ENCODE measurements at places on chromosomes 6 and 20.

GRCh38 chr6:47383360-47383759 lies 73.7 kb upstream of the TNFRSF21 start:
- DNase-seq = no peak

DNA sequence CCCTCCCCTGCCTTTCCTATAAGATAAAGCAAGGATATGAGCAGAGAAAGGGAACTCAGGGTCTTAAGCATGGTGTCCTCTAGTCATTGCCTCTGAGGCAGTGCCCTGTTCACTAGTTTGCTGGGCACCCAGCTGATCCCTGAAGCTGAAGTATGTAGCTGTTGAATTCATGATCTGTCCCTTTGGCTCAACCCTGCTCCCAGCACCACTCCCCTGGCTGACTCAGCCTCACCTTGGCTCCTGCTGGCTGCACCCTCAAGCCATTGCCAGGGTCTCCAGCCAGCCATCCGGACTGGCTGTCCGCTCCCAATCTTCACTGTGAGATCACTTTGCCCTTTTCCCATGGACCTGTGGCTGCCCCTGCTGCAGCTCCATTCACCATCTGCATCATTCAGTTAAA lies 25.9 kb upstream of the UST start:
- no peak for DNase-seq

DNA sequence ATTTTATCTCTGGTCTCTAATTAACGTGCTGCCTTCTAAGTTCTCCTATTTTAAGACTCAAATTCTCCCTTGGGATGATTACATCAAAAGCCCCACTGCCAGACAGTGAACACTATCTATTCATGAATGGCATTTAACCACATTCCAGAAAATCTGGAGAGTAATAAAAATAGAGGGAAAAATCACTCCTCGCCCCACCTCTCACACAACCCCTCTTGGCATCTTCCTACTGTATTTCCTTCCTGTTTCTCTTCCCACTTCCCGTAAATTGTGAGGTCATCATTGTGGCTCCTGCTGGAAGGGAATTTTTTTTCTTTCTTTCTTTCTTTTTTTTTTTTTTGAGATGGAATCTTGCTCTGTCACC lies 31.5 kb downstream of the RAB44 start:
- no peak for DNase-seq

DNA sequence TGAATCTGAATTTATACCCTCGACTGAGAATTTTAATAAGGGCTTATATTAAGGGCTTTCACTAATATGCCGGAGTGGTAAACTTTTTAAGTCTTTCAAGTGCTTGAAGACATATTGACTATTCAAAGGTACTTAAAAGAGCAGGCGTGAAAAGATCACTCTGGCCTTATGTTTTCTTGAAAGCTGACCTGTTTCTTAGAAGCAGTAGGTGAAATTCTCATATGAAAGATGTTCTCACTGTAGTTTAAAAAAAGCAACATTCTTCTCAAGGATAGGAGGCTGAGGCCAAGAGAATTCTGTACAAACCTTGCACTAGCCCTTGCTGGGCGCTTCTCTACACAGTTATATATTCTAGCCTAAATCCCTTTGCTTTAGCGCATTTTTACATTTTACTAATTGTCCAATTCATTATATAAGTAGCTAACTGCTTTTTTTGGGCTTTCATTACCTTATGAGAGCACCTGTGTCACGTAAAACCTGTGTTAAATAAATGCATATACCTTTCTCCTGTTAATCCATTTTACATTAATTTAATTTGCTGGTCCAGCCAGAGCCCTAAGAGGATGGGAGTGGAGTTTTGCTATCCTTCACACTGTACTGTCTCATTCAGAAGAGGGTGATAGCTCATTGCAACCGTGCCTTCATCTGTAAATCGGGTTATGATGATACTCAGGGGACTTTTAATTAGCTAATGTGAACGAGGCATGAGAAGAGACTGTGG lies 59.6 kb upstream of the HFE start:
- DNase-seq = no peak

- no peak for DNase-seq
These were observed 162.6 kb downstream of the BCKDHB start for GRCh38 chr6:80268865-80269730.

GRCh38 chr6:14216946-14217684 lies 99.5 kb downstream of the CD83 start:
- no peak for DNase-seq

DNA sequence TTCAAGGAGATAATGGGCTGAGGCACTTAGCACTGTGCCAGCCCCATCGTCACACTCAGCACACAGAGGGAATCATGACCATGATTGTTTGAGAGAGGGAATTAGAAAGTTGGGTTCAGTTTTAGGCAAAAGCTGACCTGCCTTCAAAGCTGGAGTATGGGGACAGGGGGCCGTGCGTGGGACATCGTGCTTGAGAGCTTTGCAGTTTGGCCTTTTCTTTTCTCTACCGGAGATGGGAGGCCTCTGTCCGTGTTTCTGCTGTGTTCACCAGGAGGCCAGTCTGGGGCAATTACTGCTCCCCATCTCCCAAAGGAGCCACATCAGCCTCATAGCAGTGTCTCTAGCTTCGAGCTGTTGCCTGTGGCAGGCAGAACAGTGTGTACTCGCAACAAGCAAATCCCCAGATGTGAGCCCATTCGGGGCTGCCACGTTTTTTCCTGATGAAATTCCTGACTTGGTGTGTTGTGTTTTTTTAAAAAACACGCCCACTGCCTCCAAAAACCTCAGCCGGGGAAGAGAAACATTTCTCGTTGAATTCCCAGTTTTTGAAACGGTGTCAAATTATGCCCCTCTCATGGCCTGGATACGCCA lies 20.2 kb downstream of the EYA2 start:
- no peak for DNase-seq

DNA sequence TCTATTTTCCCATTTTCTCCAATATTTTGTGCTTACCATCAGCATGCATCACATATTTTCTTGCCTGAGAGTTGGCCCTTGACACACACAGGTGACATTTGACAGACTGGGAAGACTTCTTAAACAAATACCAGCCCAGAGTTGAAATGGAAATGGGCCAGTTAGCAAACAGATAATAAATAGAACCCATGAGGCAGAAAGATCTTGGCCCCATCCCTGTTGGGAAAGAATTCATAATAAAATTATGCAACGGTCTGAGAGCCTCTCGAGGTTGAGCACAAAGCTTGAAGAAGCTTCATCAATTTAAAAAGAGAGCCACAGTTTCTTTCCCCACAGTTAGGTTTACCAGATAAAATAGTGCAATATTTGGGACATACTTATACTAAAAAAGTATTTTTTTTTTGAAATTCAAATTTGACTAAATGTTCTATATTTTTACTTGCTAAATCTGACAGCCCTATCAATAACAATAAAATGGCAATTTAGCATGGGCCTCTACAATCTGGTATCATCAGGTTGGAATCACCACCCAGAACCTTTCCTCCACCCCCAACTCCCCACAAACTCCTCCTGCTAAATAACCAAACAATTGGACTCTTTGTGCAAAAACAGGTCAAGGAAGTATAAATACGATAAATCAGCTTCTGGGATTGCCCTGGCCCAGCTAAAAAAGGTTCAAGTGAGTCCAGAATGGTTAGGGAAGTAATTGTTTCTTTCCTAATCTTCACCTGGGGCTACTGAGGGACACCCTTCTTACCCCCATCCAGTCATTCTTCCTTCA lies 129.8 kb downstream of the CD164 start:
- DNase-seq = no peak

DNA sequence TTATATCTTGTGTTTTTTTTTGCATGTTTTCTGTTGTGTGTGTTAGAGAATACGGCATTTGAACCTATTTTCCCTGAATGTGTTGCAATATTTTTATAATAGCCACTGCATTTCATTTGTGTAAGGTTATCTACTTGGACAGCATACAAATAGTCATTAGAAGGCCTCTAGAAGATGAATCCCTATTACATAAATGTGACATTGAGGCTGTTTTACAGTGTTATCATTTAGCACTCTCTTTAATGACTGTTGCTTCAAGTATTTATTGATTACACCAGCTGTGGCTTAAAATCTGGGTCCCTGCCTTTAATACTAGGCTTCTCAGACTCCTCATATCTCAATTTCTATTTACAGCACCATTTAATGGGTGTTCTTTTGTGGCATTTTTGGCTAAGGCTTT lies 465.8 kb downstream of the FRK start:
- no peak for DNase-seq

DNA sequence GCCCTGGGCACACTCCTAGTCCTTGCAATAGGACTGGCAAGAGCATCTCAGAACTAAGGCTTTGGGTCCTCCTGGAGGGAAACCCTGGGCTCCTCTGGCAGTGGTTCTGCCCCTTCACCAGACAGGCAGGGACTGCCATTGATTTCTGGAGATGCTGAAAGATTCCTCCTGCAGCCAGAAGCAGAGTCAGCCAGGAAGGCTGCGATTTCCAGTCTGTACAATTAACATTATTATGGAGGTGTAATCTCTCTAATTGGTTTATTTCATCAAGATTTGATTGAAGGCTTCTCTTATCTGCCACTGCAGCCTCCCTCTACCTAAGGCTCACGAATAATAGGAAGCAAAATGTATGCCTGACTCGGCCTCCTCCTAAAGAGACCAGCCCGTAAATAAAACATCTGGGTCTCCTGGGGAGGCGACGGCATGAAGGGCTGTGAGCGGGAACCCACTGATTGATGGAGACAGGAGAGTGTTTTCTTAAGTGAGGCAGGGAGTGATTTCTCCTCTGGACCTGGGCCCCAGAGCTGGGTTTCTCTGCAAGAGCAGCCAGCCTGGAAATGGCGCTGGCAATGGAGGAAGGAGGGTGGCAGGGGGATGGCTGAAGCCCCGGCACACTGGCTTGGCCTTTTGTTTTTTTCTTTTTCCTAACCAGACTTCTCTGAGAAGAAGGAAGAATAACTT lies 689.6 kb downstream of the DHX35 start:
- no peak for DNase-seq

- no peak for DNase-seq
These were observed 43.8 kb upstream of the FOXQ1 start for GRCh38 chr6:1267790-1268762.
